Stimulated activated CD8-positive, alpha-beta memory T cell treated with anti-CD3 and anti-CD28 coated beads, Interleukin-2, amount 100 ng/mL, for 1 hour (primary cell): ENCODE measurements at places on chromosomes 5 and 9.
A peak's percentile ranks its signal among the peaks of the same experiment; 100 is the strongest.

DNA sequence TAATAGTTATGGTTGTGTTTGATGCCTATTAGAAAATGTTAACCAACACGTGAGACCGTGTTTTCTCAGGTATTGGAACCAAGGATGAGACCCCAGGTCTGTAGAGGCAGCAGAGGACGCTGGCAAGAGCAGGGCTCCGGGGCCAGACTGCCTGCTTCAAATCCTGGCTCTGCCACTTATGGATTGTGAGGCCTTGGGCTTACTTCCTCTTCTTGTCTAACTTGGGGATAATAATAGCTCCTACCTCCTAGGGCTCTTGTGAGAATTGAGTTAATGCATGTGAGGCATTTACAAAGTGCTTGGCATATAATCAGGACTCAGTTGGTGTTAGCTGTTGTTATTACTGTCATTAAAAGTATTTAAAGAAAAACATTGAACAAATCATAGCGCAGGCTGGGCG lies 85.5 kb upstream of the PITX1 start:
- DNase-seq: no peak

DNA sequence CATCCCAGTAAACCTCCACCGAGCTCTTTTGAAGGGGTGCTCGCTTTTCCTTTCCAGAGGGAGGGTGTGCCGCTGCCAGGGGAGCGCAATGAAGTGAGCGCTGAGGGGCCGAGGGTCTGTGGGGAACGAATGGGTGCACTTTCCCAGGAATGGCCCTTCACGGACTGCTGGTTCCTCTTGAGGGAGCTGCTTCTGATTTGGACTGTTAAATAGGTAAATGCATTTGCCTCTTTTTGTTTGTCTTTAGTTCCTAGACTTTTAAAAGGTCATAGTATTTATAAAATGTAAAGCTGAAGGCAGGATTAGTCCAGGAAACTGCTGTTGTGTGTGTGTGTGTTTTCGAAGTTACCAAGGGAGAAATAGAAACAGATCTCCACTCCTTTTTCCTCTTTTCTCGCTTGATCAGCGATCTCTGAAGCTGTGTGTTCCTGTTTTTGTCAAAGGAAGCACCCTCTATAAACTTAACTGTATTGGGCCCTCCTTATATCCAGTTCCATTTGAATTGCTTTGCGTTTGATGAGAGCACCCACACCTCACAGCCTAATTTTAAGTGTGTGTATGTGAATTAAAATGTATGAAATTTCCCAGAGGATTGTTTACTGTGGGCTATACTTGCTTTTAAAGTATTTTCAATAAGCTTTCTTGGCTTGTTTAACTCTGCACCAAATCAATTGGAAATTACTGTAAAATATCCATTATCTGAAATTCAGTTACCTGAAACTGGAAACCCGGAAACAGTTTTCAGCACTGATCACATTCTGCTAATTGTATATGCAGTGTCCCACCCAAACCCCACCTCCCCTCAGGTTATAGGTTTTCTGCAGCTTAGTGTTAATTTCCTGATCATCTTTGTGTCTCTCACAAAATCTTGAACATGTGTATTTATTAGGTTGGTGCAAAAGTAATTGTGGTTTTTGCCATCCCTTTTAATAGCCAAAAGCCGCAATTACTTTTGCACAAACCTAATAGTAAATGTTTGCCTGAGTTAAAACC lies 966 bp downstream of the SNX2 start:
- no peak for DNase-seq

- DNase-seq: no peak
These were observed 73.5 kb upstream of the PTGER4 start for GRCh38 chr5:40606077-40606765.

DNA sequence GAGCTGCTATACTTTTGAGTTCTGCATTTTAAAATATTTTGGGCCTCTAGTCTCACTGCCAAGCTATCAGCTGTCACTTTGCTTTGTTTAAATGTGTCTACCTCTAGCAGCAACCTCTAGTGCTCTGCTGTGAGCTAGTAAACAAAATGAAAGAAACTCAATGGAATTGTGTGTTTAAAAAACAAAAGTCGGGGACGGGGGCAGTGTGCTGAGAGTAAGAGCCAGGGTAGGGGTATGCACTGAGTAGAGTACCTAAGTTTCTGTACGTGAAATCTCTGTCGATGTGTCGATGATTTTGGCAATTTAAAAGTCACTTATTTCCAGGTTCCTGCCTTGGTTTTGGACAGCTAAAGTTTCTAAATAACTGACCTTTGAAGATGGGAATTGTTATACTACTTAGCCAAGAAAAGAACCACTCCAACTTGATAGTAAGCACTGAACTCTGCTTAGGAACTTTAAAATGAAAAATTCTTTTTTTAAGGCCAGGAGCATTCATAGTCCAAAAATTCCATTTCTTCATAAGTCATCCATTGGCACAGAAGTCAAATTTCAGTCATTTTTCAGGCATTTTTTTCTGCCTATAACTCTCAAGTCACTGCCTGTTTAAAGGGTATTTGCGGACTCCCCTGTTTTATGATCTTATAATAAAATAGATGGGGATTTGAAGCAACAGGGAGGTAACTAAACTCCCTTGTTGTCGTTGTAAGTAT lies 111.5 kb downstream of the SAXO1 start:
- DNase-seq: no peak

GRCh38 chr9:117409321-117409720 lies 5.5 kb downstream of the ASTN2 start:
- DNase-seq: no peak

- no peak for DNase-seq
These were observed 1.4 kb upstream of the COL27A1 start for GRCh38 chr9:114153761-114154599.

DNA sequence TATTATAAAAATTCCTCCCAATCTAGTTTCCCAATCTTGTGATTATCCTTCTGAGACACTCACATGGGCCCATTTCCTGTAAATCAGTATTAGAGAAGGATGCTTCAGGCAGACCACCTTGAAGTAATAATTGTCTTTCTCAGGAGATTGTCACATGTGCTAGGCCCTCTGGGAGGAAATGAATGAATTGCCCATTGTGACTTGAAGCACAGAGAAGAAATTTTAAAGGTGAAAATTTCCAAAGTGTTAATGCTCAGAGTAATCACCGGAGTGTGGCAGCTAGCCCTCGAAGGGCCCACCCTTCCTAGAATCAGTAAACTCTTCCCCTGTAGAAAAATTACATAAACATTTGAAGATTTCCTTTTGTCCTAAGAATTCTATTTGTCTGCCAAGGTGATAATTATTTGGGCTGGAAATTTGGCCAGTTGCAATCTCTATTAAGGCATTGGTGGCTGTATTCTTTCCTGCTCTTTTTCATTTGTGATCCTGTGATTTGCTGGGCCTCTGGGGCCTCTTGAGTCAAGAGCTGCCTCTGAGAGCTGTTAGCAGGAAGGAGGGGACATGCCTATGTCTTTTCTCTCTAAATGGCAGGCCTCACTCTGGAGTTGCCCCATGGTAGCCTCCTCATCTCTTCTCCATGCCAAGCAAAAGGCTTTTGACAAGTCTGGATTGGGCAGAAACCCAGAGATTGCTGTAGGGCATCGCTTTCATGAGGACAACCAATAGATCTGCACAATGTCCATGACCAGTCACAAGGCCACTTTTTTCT lies 371.5 kb upstream of the ACTBL2 start:
- no peak for DNase-seq

DNA sequence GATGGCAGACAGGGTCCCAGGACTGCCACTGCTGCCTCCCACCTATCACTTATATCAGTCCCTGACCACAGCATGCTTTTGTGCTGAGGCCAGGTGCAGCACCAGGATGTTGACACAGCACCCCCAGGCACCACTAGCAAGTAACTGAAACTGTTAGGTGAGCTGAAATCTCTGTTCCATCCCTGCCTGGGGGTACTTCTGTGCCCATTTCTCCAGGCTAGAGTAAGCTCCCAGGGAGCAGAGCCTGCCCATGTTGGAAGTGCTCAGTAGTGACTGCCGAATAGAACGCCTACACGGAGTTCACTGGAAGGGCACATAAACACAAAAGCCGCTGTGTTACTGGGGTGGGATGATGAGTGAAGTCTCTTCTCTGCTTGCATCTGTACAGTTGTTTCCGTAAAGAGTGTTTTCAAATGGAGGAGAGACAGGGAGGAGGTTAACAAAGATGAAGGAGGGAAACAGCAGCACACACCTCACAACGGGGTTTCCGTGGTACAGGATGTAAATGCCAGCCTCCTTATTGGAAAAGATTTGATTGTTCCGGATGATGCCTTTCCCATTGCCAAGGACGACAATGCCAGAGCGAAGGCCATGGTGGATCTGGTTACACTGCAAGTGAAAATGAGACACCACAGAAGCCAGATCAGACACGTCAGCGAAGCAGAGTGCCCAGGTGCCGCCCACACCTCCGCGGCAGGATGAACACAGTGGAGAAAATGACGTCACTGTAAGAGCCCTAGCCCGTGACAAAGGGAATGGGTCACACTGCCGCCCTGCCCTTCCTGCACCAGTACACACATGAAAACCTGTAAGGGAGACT lies 43.1 kb downstream of the POLR1E start:
- DNase-seq: peak; percentile 22

DNA sequence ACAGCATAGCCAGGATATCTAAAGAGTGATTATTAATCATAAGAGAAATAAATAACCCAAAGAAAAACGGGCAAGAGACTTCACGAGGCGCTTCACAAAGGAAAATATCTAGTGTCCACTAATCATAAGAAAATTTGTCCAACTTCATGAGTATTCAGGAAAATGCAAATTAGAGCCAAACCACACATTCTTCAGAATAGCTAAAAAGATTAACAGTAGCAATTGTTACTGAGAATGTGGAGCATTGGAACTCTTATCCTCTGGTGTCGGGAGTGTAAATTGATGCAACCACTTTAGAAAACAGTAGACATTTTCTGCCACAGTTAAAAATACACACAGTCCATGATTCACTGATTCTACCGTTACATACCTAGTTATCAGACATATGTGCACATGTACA lies 145.7 kb downstream of the CWC27 start:
- DNase-seq: no peak

- no peak for DNase-seq
These were observed 27.9 kb upstream of the DTWD2 start for GRCh38 chr5:119016125-119016774.

DNA sequence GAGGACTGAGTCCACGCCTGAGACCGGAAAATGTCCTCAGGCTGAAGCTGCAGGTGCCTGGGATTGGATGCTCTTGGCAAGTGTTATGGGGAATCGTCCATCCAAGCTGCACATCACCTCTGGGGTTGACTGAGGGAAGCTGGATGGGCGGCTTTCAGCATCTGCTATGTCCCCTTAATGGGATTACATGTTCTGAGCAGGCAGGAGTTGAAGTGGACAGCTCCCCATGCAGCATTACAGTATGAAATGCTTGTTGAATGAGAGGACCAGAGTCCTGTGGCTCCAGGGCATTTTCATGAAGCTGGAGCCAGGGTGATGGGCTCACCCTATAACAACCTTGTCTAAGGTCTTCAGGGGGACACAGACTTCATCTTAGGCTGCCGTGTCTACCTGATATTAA lies 270.9 kb downstream of the HSPA4 start:
- no peak for DNase-seq

GRCh38 chr9:97307091-97307490 lies 368 bp upstream of the CCDC180 start:
- no peak for DNase-seq

DNA sequence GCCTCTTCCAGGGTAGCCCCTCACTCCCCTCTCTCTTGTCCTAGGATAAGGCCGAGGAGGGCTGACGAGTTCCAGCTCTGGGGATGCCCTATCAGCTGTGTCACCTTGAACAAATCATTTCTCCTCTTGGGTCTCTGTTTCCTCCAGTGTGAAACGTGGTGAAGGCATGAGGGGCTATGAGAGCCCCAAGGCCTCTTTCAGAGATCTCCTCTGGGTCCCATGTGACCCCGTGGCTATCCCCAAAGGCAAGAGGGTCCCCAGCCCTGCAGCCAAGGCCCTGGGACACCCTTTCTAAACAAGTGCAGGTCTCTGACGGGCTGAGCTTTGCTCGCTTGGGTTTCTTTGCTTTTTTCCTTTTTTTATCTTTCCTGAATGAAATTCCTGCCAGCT lies 25.5 kb upstream of the SPTLC1 start:
- DNase-seq: no peak

GRCh38 chr9:110728058-110728457 lies 59.5 kb downstream of the MUSK start:
- no peak for DNase-seq

- no peak for DNase-seq
These were observed 585.2 kb downstream of the EFNA5 start for GRCh38 chr5:107085572-107085971.

GRCh38 chr5:109483395-109483971 lies 73.7 kb upstream of the PJA2 start:
- no peak for DNase-seq

GRCh38 chr9:137602661-137603060 lies 2.8 kb upstream of the ARRDC1 start:
- DNase-seq: no peak

DNA sequence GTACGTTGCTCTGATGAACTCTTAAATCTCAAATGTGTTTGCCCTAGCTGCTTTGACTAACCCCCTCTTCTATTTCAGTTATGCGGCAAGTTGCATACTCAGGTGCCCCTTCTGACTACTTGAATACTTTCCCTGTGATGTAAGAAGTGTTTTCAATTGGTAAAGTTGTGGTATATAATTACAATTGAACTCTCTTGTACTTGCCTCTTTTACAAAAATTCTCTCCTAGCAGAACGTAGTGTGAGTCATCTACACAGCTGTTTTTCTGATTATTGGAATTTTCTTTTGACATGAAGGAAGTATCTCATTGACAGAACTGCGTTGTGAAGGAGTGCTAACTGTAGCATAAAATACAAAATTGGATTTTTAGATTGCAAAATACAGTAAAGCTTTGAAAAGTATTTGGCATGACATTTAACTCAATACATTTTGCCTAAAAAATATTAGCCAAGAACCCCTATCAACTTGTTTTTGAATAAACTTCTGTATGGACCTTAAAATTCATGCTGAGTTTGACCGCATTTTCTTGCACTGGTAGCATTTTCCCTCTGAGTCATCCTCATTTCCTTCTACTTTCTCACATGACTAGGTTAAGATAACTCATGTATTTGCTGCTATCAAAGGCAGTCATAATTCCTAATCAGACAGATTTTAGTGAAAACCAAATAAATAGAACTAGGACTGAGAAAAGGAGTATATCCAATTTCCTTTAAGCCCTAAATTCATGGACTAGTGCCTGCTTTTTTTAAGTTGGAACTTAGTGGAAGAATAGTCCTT lies 6.3 kb downstream of the CRHBP start:
- no peak for DNase-seq

DNA sequence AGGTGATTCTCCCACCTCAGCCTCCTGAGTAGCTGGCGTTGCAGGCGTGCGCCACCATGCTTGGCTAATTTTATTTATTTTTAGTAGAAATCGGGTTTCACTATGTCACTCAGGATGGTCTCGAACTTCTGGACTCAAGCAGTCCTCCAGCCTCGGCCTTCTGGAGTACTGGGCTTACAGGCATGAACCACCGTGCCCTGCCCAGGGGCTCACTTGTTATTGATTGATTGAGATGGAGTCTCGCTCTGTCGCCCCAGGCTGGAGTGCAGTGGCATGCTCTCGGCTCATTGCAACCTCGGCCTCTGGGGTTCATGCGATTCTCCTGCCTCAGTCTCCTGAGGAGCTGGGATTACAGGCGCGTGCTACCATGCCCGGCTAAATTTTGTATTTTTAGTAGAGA lies 1.6 kb downstream of the HSPA4 start:
- DNase-seq: no peak

- no peak for DNase-seq
These were observed 62.1 kb downstream of the SEMA5A start for GRCh38 chr5:9483779-9484178.

GRCh38 chr5:167750586-167750985 lies 540.9 kb upstream of the WWC1 start:
- no peak for DNase-seq

- DNase-seq: no peak
These were observed 2.0 kb upstream of the NSD1 start for GRCh38 chr5:177131352-177132135.
